Renal cortical epithelial cell (primary cell): ENCODE measurements at places on chromosomes 4 and X.

GRCh38 chr4:107993969-107994368, 4.3 kb downstream of the HADH start:
- DNase-seq = no peak

DNA sequence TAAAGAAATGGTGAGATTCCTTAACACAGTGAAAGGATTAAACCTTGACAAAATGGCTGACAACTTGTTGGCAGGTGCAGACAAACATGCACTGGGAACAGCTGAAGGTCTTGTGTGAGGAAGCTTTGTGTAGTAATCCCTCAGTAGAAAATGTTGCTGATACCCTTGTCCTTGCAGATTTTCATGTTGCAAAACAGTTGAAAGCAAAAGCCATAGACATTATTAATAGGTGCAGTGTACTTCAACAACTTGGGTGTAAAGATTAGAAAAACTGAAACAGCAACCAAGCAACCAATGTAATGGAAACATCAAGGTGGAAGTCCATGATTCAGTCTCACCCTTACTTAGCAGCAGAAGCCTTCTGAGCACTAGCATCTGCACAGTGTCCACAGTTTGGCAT, 29.8 kb downstream of the UGT2B7 start:
- DNase-seq = no peak

DNA sequence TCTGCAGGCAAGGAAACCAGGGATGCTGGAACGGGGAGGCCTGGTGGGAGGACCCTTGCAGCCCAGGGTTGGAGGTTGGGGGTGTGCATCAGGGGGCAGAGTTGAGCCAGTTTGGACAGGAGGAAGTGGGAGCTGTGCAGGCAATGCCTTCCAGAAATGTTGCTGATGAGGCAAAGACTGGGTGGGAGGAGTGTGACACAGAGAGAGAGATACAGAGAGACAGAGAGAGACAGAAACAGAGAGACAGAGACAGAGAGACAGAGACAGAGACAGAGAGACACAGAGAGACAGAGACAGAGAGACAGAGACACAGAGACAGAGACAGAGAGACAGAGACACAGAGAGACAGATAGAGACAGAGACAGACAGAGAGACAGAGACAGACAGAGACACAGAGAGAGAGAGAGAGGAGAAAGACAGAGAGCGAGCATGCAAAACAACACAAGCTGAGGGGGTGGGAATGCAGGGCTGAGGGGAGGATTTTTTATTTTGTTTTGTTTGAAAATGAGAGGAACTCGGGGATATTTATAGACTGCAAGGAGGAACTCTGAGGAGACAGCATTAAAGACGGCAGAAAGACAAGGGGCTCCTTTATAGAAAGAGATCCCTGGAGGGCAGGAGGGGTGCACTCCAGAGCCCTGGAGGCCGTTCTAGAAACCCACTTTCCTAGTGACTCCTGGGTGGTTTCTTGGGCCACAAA, 1.9 kb upstream of the HAUS3 start:
- no peak for DNase-seq

- no peak for DNase-seq
These were observed 9.9 kb downstream of the LHFPL1 start for GRCh38 chrX:112669824-112670223.

DNA sequence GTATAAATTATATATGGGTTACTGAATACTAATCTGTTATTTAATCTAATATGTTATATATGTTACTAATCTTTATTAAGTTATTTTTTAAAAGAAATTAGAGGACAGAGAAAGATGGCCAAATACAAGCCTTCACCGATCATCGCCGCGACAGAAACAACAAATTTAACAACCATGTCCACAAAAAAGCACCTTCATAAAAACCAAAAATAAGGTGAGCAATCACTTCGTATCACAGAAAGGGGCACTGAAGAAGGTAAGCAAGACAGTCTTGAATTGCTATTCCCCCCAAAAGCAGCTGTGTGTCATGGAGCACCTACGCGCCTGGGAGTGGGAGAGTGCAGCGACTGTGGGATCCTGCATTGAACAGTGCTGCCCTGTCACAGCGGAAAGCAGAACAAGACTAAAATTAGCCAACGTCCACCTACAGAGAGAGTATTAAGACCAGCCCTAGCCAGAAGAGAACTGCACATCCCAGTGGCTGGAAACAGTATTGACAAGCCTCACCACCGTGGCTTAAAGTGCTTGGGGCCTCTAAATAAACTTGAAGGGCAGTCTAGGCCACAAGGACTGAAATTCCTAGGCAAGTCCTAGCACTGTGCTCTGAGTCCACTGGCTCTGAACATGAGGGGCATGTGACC, 38.5 kb downstream of the LRBA start:
- DNase-seq = no peak

- no peak for DNase-seq
These were observed 348.7 kb upstream of the KLF3 start for GRCh38 chr4:38315286-38315685.

DNA sequence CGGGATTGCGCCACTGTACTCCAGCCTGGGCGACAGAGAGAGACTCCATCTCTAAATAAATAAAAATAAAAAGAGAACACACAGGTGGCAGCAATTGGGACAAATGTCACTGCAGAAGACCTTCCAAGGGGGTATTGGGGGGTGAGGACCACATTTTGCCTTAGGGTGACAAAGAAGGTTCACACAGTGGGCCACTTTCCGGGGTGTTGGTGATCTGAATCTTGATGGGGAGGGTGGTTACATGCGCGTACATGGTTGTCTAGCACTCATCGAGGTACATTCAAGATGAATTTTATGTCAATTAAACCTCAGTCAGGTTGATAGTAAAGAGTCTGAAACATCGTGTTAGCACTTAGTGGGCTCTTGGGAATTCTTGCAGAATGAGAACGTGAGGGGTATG, 20.5 kb upstream of the TMSB4X start:
- no peak for DNase-seq

DNA sequence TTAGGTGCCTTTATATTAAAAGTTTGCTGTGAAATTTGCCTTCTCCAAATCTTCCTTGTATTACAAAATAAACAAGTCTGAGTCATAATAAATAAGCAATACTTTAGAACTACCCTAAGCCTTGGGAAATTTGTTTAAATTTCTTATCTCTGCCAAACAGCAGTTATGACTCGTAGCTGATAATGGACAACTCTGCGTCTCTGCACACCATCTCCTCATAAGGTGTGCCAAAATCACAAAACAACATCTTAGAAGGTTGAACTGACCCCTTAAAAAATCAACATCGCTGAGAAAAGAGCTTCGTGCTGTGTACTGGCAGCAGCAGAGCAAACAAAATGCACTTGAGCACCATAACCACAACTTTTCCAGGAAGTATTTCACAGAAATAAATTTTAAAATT, 22.0 kb downstream of the OR13H1 start:
- no peak for DNase-seq

DNA sequence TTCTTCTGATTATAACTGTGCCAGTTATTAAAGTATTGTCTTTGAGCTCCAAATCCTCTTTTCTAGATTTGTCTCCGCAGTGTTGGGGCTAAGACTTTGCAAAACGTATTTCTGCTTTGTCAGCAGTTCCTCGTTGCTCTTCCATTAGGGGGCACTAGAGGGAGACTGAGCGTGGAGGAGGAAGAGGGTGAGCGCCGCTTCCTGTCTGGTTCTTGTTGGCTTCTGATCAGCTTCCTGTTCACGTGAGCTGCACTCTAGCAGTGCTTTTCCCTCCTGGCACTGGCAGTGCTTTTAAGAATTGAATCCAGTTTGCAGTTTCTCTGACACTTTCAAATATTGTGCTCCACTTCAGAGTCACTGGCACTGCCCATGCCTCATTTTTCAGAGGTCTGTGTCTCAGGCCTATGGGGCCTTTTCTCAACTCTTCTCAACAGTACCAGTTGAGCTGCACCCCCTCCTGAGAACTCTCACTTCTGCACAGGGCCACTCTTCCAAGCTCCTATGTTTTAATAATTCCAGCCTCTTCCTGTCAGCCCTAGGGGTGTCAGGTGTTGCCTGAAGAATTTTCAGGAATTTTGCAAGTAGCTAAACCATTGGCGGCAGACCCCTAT, 54.4 kb upstream of the LCORL start:
- no peak for DNase-seq

DNA sequence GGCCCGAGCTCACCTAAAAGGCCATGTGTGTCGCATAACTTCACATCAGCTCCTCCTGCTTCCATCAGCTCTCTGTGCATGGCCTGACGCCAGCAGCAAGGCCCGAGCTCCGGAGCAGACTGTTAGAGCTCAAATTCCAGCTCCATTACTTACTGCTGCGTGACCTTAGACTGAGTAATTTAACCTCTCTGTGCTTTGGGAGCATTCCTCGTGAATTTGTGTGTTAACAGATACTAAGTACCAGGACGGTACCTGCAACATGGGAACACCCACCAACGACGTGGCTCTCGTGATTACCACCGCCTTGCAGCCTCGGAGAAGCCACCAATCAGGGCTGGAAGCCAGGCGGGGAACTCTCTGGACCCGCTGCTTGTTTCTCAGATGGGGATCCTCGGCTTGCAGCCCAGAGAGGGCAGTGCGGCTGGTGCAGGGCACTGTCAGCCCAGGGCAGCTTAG, 12.9 kb downstream of the LETM1 start:
- peak; percentile 85 for DNase-seq

GRCh38 chr4:948101-948935, 16.1 kb downstream of the TMEM175 start:
- DNase-seq = no peak

- no peak for DNase-seq
These were observed 637.2 kb upstream of the CPEB2 start for GRCh38 chr4:14364953-14365536.

DNA sequence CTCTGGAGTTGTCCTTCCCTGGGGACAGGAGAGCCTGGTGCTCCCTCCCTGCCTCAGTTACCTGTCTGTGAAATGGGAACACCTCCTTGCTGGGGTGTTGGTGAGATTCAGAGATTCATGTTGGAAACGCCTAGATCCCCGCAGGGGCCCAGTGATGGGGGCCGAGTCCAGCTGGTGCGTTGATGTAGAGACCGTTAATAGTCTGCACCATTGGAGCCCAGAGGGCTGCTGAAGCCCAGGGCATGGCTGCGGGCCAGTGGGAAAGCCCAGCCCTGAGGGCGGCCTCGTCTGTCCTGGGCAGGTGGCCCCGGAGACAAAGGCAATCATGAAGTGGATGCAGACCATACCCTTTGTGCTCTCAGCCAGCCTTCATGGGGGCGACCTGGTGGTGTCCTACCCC, 14.4 kb downstream of the CPZ start:
- no peak for DNase-seq

- no peak for DNase-seq
These were observed 665.6 kb downstream of the FSTL5 start for GRCh38 chr4:161498155-161498554.

DNA sequence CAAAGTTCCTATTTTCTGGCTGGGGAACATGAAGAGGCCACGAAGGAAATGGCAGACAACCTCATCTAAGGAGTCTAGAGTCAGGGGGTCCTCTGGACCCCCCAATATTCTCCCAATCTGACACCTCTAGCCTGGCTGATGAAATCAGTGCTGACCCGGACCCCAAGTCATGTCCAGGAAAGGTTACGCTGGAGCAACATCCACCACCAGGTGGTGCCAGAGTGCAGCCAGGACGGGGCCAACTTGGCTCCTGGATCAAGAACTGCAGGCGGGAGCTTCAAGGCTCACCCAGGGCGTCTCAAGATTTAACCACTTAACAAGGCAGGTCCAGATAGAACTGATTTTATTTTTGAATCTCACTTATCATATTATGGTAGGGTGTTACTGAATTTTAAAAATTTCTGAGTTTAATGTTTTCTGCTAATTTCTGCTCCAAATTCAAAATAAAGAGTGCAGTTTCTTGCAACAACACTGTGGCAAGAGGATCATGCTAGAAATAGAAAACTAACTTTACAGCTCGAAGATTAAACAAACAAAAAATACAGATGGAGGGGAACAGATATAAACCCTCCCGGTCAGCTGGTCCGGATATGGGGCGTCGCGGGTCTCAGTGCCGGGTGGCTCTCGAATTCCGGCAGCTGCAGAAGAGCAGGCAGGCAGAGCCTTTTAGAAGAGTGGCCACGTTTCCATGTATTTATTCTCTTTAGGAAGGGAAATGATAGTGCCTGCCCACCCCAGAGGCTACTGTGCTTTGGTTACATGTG, 135.5 kb downstream of the AFAP1 start:
- peak; percentile 54 for DNase-seq

DNA sequence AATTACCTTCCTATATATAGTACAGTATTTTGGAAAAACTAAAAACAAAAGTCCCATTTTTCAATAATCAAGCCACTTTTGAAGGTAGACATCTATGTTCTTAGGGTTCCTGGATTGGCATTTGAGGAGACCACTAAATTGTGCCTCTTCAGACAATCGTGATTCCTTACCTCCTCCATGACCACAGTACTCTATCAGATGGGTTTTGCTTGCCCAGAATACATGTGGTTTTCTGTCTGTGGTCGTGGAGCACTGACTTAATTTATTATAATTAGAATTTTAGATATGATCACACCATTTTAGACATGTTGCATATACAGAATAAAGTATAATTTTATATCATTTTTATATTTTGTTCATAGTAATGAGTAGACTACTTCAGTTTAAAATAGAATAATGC, 67.9 kb downstream of the NDST3 start:
- no peak for DNase-seq

GRCh38 chr4:43776371-43776770, 672.2 kb downstream of the KCTD8 start:
- peak; percentile 6 for DNase-seq

GRCh38 chrX:150198776-150199175, 164.3 kb upstream of the MAMLD1 start:
- DNase-seq = peak; percentile 68
